ENCODE measurements at places on chromosomes 12 and 14.

- no peak for DNase-seq
These were observed 78.4 kb downstream of the ITPK1 start for GRCh38 chr14:93037351-93037750.

GRCh38 chr14:39459795-39460478, 27.7 kb upstream of the FBXO33 start:
- no peak for DNase-seq

- DNase-seq = no peak
These were observed 312.8 kb upstream of the SLC16A7 start for GRCh38 chr12:59282999-59283398.

GRCh38 chr12:108337235-108338223, 1.6 kb downstream of the CMKLR1 start:
- DNase-seq = no peak

DNA sequence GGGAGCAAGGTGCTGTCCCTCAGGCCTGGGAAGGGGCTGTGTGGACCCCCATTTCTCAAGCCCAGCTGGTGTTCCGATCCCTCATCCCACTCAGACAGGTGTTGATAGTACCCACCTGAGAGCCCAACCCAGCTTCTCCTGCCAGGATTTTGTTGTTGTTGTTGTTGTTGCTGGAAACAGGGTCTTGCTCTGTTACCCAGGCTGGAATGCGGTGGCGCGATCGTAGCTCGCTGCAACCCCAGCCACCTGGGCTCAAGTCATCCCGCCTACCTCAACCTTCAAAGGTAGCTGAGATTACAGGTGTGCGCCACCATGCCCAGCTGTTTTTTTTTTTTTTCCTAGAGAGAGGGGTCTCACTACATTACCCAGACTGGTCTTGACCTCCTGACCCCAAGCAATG, 209.9 kb downstream of the PHETA1 start:
- DNase-seq = no peak

DNA sequence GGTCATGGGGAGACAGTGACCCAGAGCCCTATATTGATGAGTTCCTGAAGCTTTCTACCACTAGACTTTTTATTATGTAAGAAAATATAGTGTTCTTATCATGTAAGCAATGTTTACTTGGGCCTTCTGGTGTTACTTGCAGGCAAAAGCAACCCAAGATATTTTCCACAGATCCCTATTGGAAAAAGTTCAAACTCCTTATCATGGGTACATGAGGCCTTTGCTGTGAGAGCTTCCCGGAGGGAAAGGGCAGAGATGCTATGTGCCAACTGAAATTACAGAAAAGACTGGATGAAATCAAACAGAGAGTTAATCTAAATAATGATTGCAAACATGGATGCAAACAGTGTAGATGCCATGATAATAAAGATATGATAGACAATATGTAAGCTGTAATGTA, 361.5 kb downstream of the FUT8 start:
- DNase-seq = no peak

GRCh38 chr12:50727466-50727865, 36.4 kb upstream of the ATF1 start:
- DNase-seq = no peak

DNA sequence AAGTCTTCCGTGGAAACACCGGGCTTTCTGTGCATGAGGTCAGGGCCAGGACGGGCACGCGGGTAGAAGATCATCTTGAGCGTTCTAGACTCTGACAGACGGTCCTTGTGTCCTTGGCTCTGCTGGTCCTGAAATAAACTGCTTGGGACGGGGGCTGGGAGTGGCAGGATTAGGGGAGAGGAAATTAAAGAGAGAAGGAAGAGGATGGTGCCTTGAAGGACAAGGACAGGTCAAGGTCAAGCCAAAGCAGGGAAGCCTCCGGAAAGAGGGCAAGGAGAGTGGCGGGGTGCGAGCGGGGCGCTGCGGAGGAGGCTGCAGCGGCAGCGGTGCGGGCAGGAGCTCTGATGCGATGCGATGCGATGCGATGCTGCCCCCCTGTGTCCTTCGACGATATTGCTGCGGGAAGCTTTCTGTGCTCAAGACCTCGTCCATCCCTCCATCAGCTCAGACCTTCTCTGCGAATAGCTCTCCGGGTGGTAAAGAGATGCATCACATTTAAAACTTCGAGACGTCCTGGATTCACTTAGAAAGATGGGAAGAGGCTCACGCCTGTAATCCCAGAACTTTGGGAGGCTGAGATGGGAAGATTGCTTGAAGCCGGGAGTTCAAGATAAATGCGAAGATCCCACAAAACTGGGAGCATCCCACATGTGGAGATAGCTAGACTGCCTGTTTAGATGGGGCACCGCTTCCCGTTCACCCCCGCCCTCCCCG, 110.1 kb upstream of the TMEM132D start:
- DNase-seq = peak; percentile 79

All from substantia nigra (tissue), 51 donors.